Activated CD4-positive, alpha-beta memory T cell treated with anti-CD3 and anti-CD28 coated beads, Interleukin-2, amount 10 ng/mL, durations not matched to agents 7 days and 5 days (primary cell): ENCODE measurements at places on chromosomes 3 and 15.

- no peak for DNase-seq
These were observed 17.1 kb downstream of the VIPR1 start for GRCh38 chr3:42519568-42519962.

- no peak for DNase-seq
These were observed 63.0 kb downstream of the NCEH1 start for GRCh38 chr3:172647823-172648222.

DNA sequence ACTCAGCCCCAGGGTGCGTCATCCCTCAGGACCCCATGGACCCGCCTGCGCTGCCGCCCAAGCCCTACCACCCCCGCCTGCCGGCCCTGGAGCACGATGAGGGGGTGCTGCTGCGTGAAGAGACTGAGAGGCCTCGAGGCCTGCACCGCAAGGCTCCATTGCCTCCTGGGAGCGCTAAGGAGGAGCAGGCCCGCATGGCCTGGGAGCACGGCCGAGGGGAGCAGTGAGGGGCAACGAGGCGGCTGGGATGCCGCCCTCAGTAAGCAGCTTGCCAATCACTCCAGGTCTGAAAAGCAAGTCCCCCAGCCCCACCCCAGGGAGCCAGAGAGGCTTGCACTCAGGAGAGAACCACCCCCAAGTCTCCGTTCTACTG is 3.8 kb upstream of the MANF start:
- no peak for DNase-seq

- DNase-seq = peak; percentile 62
These were observed 15.8 kb downstream of the ABHD17C start for GRCh38 chr15:80710635-80711554.

DNA sequence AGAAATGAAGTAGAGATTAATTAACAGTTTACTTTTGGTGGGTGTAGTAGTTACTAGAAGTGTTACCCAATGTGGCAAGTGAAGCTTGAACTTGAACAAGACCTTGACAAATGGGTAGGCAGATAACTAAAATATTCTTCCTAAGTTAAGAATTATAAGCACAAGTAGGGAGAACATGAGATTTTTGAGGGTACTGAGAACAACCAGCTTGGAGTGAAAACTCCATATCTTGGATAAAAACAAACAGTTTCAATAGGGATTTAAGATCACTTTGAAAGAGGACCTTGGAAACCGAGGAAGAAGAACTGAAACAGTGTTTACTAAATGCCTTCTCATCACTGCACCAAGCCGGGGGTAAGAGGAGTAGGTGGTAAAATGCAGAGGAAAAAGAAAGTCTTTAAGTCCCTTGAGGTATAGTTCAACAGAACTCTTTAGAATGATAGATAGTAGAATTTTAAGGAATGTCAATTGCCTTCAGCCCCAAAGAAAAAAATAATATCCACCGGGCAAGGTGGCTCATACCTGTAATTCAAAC is 496.7 kb downstream of the NAALADL2 start:
- DNase-seq = no peak

DNA sequence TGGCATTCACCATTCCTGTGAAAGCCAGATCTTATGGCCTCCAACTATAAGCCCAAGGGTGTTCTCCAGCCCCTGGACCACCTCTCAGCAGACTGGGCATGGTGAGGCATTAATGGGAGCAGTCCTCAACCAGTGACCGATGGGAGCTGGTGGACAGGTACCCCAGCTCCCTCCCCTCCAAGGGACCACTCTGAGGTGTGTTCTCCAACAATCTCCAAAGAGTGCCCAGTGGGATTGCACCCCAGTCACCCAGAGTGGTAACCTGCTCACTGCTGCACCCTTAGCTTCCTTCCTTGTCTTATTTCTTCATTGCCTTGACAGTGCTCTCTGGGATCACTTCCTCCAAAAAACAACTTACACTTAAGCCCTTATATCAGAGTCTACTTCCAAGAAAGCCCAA is 8.2 kb upstream of the ITGA11 start:
- DNase-seq = no peak
